GM12891 (cell line): ENCODE measurements at places on chromosomes 1 and 21.

DNA sequence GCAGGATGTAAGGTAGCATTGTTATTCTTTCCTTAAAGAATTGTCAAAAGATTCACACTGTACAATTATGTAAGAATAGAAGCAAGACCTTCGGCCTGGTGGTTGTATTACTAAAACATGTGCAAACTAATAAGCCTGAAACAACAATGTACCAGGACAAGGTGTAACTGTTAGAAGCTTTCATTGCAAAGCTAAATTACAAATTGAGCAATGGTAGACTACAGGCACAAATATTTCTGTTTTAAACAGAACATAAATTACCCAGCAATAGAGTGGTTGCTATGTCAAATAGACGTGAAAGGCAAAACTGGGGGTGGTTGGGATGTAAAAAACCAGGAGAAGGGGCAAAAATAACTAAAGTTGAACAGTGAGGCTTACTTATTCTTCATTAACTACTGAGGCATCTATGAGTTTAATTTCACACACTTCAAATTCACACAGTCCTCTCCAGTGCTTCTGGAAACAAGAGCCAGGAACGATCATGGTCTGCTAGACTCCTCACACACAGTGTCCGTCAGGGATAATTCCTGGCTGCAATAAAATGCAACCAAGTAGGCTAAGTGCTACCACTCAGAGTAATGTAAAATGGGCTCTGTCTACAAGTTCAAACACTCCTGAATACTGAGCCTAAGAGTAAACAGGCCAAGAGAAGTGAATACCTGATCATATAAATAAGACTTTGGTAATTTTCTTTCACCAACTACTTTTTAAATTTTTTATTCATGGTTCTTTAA lies 39.3 kb upstream of the C1orf198 start:
- DNase-seq, result no peak

DNA sequence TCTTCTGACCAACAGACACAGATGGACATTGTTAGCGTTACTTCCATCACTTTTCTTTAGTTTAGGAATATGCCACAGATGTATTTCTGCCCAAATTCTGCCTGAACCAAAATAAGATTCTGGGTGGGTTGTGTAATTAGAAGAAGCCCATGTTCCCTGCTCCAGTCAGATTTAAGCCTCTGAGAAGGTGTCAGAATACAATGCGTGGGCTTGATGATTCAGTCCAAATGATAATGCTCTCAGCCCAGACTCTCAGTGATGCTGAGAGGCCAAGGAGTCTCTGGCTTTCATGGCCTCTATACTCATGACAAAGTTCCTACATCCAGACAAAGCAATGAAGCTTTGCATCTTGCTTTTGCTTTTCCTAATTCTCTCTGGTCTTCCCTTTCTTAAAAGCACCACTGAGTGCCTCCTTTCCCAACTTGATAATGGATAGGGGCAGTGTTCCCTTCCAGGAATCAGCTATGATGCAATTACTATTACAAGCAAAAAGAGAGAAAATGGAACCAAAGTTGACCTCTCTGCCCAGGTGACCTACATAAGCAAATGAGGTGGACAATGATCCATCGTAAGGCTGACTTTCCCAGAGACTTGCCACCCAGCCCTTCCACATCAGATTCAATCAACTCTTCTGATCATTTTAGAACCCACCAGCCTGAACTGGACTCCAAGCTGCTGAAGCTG lies 8.8 kb downstream of the SEC16B start:
- no peak for DNase-seq

GRCh38 chr1:193355178-193355577 lies 168.8 kb upstream of the B3GALT2 start:
- DNase-seq, result no peak

- DNase-seq, result no peak
These were observed 981.7 kb upstream of the NCAM2 start for GRCh38 chr21:20016435-20017005.

DNA sequence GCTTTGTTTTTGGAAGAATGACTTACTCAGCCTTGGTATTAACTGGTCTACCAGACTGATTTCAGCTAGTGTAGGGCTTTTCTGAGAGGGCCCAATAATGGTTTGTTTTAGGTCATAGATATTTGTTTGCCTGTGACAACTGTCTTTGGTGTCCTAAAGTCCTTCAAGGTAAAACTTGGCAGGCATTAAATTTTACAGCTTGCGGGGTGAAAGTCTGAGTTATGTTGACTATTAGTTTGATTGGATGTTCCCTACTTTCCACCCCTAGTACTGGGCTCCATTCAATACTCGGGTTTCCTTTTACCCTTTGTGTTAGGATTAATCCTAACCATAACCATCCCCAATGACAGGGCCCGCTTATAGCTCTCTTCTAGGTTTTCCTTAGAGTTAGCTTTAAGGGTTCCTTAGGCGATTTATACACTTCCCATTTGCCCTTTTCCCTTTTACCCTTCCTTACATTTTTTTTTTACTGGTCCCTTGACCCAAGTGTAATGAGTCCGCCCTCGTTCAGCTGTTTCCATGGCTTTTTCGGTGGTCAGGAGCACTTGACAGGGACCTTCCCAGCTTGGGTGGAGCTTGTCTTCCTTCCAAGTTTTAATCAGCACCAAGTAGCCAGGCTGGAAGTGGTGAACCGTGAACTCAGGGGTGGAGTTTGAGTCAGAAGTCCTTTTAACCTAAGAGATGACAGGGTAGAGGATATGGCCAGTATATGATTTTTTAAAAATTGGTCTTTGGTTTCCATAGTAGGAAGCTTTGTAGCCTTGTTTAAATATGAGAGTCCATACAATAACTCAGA lies 28.5 kb upstream of the LCE5A start:
- DNase-seq, result no peak

- no peak for DNase-seq
These were observed 20.2 kb upstream of the RABGGTB start for GRCh38 chr1:75765697-75766355.

- no peak for DNase-seq
These were observed 45.3 kb downstream of the KCNC4 start for GRCh38 chr1:110255392-110255787.

GRCh38 chr1:110047463-110047862 lies 13.0 kb downstream of the STRIP1 start:
- DNase-seq, result no peak

- DNase-seq, result no peak
These were observed 14.5 kb downstream of the HHAT start for GRCh38 chr1:210342986-210343780.

DNA sequence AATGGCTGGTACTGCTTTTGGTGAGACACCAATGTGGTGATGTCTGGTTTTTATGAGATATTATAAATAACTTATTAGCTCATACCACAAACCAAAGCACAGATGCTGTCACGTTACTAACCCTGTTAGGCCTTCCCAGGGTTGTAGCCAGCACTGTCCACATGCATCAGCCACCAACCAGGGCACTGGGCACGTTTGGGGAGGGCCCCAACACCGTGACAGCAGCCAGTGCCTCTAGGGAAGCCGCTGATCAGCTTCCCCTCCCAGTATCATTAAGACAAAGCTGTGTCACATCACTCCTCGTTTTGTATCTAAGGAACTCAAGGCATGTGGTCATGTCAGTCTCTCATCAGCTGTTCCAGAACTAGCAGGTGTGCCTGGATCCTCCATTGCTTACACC lies 13.9 kb downstream of the URB1 start:
- no peak for DNase-seq

DNA sequence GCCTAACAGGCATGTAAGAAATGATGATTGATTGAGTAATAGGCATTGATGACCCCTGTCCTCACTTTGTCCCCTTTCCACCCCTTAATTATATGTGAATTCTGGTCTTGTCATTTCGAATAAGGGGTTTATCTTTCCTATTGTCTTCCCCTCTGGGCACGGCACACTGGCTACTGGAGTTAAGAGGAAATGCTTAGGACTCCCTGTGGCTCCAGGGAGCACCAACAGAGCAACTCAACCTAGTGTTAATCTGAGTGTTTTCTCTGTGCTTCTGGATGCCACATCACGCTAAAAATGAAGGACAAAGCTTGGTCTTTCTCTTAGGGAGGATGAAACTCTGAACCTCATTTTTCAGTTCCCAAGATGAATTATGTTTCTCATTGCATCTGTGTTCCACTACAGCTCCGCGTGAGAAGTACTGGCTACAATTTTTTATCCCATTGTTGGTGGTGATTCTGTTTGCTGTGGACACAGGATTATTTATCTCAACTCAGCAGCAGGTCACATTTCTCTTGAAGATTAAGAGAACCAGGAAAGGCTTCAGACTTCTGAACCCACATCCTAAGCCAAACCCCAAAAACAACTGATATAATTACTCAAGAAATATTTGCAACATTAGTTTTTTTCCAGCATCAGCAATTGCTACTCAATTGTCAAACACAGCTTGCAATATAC lies 5.3 kb downstream of the FCER1A start:
- DNase-seq, result no peak

- no peak for DNase-seq
These were observed 297.6 kb upstream of the ADGRL4 start for GRCh38 chr1:79304131-79304530.

- no peak for DNase-seq
These were observed 201.0 kb downstream of the HS2ST1 start for GRCh38 chr1:87115317-87115890.

- no peak for DNase-seq
These were observed 66.8 kb downstream of the COLGALT2 start for GRCh38 chr1:183970516-183971300.

- no peak for DNase-seq
These were observed 74.7 kb upstream of the COL6A1 start for GRCh38 chr21:45906859-45907258.

- DNase-seq, result peak; percentile 55
These were observed 7.3 kb downstream of the SH3BGRL3 start for GRCh38 chr1:26287033-26287711.

DNA sequence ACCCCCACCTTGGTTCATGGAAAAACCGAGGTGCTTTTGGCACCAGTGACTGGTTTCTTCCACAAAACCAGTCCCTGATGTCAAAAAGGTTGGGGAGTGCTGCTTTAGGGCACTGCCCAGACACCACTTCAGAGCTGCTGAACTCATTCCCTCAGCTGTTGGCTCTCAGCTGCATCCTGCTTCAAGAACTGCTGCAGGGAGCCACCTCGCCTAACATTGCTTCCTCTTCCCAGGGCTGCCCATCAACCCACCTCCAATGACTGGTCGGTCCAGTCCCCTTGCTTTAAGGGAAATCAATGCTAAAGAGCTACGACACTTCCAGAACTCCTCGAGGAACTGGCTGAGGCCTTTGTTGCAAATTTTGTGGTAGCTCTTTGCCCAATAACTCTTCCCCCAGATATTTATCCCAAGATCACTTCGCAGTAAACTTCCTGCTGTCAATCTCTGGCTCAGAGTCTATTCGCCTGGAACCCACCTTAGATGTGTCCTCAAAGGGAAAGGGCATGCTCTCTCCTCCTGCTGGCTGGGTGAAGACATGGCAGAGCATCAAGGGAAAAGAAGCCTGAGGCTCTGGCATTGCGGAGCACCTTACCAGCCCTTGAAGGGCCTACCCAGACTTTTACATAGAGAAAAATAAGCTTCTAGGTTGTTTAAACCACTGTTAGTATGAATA lies 29.0 kb downstream of the C1orf52 start:
- DNase-seq, result no peak

- no peak for DNase-seq
These were observed 3.0 kb downstream of the PEAR1 start for GRCh38 chr1:156896490-156897033.

DNA sequence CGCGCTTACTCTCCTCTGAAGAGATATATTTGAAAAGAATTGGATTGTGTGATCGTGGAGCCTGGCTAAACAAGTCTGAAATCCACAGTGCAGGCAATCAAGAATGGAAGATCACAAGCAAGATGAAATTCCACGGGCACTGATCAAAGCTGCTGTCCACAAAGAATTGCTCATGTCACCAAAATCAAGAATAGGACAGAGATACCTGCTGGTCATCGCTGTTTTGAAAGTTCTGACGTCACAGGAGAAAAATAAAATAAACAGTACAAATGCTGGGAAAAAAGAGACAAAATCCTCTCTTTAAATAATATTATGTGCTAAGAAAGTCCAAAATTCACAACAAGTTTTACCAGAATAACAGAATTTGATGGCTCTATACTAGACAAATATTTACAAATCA lies 12.0 kb upstream of the DESI2 start:
- DNase-seq, result no peak

GRCh38 chr1:28112388-28113241 lies 24.2 kb upstream of the EYA3 start:
- no peak for DNase-seq

GRCh38 chr1:202765721-202766120 lies 42.5 kb downstream of the KDM5B start:
- no peak for DNase-seq

GRCh38 chr1:162551969-162552683 lies 9.4 kb upstream of the UAP1 start:
- no peak for DNase-seq

- no peak for DNase-seq
These were observed 6.0 kb downstream of the DLGAP3 start for GRCh38 chr1:34923490-34923889.

GRCh38 chr21:31683029-31683428 lies 23.5 kb downstream of the SOD1 start:
- DNase-seq, result no peak

DNA sequence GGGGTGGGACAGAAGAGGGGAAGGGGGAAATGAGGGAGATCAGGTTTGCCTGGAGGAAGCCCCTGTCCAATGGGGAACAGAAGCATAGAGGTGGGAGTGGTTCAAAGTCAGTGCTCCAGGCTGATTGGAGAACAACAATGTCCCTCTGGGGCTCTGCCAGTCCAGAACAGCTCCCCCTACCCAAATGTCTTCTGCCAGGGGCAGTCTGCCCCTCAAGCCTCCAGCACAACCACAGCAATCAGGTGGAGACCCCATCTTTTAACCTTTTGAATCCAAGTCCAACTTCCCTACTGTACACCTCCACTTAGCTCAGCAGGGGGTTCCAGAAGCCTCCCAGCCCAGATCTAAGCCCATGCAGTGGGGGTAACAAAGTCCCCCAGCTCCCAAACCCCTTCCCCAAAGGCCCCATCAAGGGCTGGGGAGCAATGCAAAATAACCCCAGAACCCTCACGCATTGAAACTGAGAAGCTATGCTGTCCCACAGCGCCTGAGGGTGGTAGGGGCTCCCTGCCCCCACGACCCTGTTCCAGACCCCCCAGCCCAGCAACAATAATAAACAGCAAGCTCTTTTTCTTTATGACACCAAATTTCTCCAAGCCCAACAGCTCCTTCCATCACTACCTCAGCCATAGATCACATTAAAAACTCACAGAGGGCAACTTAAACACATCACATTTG lies 3.3 kb downstream of the AHDC1 start:
- DNase-seq, result no peak

- peak; percentile 11 for DNase-seq
These were observed 1.9 kb upstream of the OR13G1 start for GRCh38 chr1:247681288-247681897.

DNA sequence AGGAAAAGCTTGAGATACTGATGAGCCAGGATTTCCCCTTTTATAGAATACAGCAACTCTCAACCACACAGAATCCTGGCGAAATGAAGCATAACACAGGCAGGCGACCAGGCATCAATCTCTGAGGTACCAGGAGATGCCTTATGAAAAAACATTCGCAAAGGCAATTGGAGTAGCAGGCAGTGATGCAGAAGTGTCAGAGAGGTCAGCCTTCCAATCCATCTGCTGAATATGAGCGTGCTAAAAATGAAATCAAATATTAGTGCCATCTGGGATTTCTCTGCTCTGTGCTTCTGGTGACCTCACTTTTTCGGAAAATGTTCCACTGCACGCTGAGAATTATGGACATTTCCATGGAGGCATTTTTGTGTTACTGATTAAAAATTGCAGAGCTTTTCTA lies 258.8 kb downstream of the VAV3 start:
- DNase-seq, result no peak

- DNase-seq, result no peak
These were observed 90.2 kb downstream of the TGFBR3 start for GRCh38 chr1:91795591-91796389.

- no peak for DNase-seq
These were observed 76.2 kb upstream of the CXADR start for GRCh38 chr21:17436626-17437111.
